CD4-positive, alpha-beta T cell treated with Interleukin-6 at 100 ng/mL for 8 hours (primary cell): ENCODE measurements at places on chromosomes 11 and 22.

DNA sequence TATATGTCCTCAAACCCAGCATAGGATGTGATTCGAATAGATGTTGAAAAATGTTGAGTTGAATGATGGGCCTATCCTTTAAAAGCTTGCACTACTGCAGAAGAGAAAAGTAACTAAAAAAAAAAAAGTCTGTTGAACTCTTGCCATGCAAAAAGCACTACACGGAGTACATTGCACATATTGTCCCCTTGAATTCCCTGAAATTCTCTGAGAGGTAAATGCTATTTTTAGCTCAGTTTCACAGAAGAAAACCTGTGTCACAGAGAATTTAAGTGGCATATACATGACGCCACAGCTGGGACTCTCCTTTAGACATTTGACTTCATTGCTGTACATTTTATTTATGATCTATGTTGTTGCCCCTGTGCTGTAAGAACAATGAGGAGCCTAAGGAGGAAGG is 583.8 kb downstream of the SOX6 start:
- DNase-seq, result no peak

GRCh38 chr11:119316729-119317591 is at the start of gene MCAM:
Gene MCAM, minus strand, starts transcription at chr11:119317130. Its CDS starts 29 bp downstream, at chr11:119317101.
- DNase-seq, result no peak

DNA sequence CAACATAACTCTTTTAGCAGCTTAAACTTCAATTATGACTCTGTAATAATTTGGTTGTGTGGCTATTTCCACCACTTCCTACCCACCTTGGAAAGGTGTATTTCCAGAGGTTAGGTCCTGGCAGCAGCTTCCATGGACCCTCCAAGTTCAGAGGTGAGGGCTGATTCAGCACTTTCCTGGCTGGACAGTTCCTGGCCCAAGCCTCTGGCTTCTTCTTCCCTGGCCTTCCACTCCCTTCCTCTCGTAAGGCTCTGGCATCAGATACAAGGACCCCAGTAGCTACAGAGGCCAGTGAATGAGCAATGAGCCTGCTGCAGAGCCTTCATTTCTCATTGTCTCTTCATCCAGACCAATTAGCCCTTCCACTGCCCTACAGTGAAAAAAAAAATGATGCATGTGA is 98.1 kb upstream of the KIRREL3 start:
- no peak for DNase-seq

- DNase-seq, result no peak
These were observed 108.1 kb downstream of the CCDC34 start for GRCh38 chr11:27254744-27255446.

DNA sequence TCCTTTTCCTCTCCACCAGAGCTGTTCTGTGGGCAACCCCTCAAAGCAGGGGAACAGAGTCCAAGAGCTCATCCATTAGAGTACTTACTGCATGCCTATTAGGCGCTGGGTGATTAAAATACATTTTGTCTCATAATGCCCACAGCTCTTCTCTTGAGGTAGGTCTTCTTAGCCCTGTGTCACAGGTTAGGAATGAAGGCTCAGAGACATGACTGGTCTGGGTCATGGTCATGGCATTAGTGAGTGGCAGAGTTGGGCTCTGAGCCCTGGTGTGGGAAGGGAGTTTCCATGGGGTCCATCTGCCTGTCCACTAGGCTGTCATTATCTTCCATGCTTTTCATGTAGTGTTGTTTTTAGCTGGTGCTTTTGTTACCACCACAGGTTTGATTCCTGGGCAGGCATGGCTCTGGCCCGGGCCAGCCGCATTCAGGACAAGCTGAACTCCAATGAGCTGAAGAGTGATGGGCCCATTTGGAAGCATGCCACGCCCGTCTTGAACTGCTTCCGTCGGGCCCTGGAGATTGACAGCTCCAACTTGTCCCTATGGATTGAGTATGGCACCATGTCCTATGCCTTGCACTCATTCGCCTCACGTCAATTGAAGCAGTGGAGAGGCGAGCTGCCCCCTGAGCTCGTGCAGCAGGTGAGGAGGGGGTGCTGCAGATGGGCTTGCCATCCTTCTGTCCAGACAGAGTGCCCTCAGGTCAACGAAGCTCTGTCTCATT is 76.1 kb downstream of the CABIN1 start:
- DNase-seq, result no peak

- no peak for DNase-seq
These were observed 4.0 kb upstream of the PLAAT5 start for GRCh38 chr11:63494975-63495374.

DNA sequence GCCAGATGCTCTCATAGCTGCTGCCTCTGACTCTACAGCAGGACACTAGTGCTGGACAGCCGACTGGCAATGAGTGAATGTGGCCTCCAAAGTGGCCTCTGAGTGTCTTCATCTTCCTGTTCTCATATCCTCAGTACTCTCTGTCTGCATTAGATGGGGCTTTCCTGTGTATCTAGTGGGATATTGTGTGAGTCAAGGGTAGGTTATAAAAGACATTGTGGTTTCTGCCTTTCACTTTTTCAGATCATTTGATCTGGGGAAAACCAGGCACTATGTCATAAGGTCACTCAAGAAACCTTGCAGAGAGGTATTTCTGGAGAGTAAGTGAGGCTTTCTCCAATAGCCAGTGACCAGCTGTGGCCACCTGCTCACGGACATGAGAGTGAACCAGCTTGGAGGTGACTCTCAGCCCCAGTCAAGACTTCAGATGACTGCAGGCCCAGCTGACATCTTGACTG is 333.6 kb upstream of the NCAM1 start:
- DNase-seq, result no peak
